HFF-Myc (cell line): ENCODE measurements at places on chromosomes 4 and X.

GRCh38 chrX:115606861-115607260 is 45.9 kb downstream of the PLS3 start:
- no peak for DNase-seq

DNA sequence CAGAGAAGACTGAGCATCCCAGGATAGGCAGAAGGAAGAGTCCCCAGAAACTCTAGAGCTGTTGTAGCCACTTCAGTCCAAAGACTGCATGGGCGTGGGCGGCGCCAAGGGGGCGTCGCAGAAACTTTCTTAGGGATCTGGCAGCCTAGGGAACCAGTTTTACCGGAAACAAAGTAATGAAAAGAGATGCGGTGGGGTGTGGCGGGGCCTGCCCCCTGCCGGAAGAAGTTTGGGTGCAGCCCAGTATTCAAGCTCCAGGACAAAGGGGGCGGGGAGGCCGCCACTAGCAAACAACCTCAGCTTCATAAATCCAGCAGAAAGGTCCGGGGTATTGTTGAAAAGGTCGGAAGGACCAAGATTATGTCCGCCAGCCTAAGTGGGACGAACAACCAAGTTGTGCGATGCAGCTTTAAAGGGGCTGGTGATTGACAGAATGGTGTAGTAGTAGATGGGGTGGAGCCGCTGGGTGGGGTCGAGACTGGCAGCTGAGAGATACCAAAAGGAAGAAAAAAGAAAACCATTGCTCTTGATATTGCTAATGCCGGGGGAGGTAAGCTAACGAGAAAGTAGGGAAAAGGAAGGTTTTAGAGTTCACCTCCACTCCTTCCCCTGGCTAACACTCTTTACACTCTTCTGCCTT is 190.5 kb downstream of the RRAGB start:
- no peak for DNase-seq

DNA sequence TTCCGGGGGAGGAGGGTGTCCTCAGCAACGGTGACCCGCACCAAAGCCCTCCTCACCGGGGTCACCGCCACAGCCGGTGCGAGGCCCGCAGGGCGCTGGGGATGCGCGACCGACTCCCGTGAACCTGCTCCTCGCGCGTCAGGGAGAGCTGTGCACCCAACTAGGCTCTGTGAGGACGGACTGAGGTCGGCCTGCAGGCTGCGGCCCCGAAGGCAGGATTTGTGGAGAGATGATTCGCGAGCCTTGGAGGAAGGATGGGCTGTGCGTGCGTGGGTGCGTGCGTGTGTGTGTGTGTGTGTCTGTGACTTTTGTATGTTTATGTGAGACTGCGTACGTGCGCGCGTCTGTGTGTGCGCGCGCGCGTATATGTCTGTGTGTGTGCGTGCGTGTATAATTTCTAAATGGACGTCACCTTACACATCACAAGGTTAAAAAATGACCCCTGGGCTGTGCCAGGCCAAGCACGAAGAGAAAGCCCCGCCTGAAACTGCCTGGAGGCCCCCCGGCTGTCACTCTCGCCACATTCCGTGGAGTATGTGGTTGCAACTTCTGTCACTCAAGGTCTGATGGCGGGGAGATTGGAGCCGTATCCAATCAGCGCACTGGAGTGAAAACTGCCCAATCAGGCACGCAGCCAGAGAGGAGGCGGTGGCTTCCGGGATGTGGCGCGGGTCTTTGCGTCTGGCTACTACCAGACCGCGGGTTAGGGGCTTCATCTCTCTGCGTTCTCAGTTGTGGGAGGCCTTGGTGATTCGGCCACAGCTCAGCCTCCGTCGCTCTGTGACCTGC is at the start of gene ZNF141:
ZNF141 (plus strand) TSS at position 672 of the 789 bp plus-strand sequence. CDS start 170 bp downstream, outside the sequence.
- peak; percentile 85 for DNase-seq

GRCh38 chr4:186642530-186642929 is 81.1 kb downstream of the FAT1 start:
- DNase-seq: no peak

- DNase-seq: no peak
These were observed 32.5 kb upstream of the ZNF185 start for GRCh38 chrX:152865232-152865920.

- DNase-seq: no peak
These were observed 298.6 kb downstream of the PABPC4L start for GRCh38 chr4:133903029-133903428.

GRCh38 chrX:98331407-98331806 is 1447.7 kb downstream of the RPA4 start:
- DNase-seq: no peak

DNA sequence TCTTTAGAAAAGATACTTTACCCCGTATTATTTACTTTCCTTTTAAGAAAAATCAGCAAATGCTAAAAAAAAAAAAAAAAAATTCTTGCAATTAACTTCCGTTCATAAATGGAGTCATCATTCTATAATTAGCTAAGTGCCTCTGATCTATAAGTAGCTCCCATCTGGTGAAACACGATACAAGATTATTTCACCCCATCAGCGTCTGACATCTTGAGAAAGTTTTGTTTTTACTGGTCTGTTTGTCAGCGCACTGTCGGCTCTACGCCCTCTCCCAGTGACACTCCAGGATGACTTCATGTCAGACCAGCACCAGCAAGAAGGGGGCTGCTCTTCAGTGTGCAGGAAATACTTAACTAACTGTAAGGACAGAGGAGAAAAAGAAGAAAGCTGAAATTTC is 108.3 kb downstream of the AFAP1 start:
- peak; percentile 74 for DNase-seq

DNA sequence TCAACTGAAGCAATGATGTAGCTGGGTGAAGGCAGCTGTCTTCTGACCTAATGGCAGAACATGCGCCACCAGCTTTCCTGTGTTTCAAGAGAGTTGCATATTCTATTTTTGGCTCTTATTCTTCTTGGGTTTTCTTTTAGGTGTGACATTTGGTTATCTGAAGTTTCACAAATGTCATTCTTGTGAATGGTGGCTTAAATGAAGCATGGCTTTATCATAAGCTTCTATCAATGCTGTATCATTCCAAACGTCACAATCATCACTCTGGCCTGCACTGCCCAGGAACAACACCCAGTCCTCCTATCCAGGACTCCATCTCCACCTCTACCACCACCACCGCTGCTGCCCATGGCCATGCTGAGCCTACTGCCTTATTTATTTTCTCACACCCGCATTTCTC is 69.7 kb upstream of the WWC2 start:
- no peak for DNase-seq

- DNase-seq: no peak
These were observed 20.3 kb upstream of the DYNLT3 start for GRCh38 chrX:37867536-37868153.

DNA sequence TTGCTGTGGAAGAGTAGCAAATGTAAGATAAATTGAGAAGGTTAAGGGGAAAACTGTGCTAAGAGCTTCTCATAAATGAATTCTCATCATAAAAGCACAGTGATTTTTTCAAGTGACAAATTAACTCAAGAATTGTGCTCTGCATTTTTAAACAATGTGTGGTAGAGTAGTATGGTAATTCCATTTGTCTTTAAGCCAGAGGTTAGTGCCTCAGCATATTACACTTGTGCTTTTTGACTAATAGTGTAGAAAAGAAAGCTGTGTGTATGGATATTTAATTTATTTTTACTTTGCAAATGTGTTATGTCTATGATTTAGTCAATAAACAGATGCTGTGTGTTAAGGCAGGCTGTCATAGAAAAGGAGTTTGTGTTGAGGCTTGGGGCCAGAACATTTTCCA is 61.0 kb downstream of the FHIP1A start:
- no peak for DNase-seq

DNA sequence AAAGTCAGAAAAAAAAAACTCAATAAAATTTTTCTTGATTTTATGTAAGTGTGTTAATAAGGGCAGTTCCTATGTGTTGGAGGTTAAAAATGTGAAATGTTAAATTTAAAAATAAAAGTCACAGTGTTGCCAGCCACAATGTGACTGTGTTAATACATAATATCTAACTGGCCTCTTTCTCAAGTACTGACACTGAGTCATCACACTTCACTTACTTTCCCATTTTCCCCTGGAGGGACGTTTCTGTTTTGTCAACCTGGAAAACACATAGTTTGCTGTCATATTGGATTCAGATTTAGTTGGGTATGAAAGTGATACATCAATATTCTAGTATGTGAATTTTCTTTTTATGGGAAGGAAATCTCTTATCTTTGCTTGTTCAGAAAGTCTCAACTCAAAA is 46.4 kb downstream of the ARHGEF38 start:
- no peak for DNase-seq

- DNase-seq: no peak
These were observed 8.2 kb upstream of the ADAMTS3 start for GRCh38 chr4:72577211-72577610.

DNA sequence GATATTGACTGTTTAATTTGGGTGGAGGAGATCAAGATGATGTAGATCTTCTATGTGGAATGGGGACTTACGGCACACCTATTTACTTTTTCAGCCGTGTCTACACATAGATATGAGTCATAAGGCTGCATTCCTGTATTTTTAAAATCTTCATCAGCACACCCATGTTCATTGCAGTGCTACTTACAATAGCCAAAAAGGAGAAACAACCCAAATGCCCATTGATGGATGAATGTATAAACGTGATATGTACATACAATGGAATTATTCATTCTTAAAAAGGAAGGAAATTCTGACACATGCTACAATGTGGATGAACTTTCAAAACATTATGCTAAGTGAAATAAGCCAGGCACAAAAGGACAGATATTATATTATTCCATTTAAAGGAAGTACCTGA is 98.6 kb downstream of the AASDH start:
- DNase-seq: no peak

- no peak for DNase-seq
These were observed 3.1 kb downstream of the CXXC4 start for GRCh38 chr4:104491481-104492182.

GRCh38 chr4:15779306-15779705 is 1.2 kb downstream of the CD38 start:
- peak; percentile 16 for DNase-seq

DNA sequence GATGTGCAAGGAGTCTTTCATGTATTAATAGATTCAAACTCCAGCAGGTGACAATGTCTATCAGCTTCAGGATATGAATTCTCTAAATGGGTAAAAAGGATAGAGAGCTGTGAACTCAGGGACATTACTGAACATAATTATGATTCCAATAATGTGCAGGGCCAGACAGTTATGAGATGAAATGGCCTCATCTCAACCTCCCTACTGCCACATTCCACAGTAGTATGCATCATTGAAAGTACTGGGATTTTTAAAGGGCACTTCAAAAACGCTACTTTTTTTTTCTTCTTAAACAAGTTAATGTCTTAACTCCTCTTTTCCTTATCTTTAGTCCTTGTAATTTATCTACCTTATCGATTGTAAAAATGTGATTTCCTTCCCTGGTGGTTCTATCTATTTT is 202.0 kb downstream of the APBB2 start:
- no peak for DNase-seq

GRCh38 chr4:117777721-117778120 is 256.6 kb upstream of the NDST3 start:
- no peak for DNase-seq

DNA sequence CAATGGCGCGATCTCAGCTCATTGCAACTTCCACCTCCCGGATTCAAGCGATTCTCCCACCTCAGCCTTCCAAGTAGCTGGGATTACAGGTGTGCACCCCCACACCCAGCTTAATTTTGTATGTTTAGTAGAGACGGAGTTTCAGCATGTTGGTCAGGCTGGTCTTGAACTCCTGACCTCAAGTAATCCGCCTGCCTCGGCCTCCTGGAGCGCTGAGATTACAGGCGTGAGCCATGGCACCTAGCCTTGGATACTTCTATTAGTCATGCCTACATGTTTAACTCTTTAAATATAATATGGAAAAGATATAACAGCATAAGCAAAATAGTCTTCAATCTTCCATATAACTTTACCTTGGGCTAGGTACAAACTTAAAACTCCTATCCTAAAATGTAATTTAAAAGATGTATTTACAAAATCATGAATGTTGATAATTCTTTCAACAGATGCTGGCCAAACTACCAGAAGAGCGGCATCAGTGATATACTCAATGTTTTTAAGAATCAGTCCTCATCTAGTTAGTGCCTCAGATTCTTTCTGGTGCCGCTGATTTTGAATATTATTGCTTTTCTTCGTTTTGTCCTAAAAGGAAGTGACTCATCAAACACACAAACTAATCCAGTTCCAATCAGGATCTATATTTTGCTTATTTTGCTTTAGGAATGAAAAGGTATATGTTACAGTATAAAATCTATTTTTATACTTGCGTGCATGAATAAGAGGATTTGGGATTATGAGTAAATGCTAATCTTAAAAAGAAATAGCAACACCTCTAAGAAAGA is 23.7 kb downstream of the FAM241A start:
- DNase-seq: no peak

- no peak for DNase-seq
These were observed 4.6 kb upstream of the DCAF12L2 start for GRCh38 chrX:126170720-126171119.

DNA sequence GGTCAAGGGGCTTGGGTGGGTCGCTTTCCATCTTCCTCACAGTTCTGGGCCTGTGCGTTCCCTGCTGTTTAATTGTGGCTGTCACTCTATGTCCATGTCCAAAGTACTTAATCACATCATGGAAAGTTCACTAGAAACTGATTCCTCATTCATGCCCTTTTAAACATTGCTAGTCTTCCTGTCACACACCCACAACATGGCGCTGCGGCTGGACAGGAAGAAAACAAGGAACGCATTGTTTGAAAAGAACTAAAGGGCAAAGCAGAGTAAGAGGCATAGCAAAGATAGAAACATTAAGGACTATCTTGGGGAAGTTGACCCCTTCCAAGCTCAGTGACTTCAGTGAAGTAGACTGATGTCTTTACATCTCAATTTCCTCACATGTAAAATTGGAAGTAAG is 18.4 kb downstream of the PNPLA4 start:
- DNase-seq: no peak

DNA sequence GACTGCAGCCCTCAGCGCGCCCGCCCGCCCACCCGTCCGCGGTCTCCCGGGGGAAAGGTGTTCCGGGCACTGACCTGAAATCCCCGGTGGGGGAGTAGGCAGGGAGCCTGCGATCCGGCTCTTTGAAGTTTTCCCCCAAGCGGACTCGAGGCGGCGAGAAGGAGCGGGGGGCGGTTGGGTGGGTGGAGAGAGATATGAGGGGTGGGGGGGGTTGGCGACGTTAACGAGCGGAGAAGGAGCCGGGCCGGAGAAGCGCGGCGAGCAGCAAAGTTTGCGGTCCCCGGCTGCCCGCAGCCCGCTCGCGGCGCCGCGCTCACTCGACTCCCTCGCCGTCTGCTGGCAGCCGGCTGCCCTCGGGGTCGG is 636 bp downstream of the BCOR start:
- DNase-seq: no peak

DNA sequence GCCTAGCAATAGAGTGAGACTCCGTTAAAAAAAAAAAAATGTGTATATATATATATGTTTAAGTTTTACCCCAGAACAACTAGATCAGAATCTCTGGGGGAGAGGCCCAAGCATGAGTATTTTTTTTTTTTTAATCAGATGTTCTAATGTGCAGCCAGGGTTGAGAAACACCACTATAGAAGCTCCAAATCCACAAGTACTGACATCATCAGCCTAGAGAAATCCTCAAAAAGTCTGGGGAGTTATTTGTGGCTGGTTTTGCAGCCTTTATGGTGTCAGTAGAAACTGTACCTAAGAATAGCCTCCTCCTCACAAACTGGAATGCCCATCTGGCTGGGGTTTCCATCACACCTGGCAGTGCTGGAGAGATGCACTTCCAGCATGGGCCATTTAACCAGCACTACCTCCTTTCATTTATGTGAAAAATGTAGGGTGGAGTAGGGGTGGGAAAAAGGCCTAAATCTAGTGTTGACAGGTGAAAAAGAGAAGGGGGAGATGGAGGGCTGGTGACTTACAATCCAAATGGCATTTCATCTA is 93.5 kb downstream of the CBLL2 start:
- no peak for DNase-seq
